ENCODE measurements at places on chromosomes 7 and 10.

GRCh38 chr10:22374489-22375126, 29.3 kb downstream of the SPAG6 start:
- DNase-seq, result no peak

- DNase-seq, result no peak
Observed at GRCh38 chr10:5254488-5254887, 57.9 kb downstream of the AKR1C4 start.

- no peak for DNase-seq
Observed at GRCh38 chr7:66362136-66362535, 157.0 kb downstream of the TPST1 start.

DNA sequence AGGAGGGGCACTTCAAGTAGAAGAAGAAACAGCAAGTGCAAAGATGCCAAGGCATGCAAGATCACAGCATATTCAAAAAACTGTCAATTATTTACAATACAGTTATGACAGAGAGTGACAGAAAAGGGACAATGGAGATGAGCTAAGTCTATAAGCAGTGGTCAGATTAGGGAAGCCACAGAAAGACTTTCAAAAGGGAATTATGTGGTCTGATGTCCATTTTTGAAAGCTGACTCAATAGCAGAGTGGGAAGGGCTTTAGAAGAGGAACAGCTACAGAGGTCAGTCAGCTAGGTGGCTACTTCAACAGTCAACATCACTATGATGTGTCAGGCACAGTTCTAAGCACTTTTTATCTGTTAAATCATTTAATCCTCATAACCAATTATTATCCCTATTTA, 45.2 kb upstream of the SPOCK2 start:
- DNase-seq, result no peak

DNA sequence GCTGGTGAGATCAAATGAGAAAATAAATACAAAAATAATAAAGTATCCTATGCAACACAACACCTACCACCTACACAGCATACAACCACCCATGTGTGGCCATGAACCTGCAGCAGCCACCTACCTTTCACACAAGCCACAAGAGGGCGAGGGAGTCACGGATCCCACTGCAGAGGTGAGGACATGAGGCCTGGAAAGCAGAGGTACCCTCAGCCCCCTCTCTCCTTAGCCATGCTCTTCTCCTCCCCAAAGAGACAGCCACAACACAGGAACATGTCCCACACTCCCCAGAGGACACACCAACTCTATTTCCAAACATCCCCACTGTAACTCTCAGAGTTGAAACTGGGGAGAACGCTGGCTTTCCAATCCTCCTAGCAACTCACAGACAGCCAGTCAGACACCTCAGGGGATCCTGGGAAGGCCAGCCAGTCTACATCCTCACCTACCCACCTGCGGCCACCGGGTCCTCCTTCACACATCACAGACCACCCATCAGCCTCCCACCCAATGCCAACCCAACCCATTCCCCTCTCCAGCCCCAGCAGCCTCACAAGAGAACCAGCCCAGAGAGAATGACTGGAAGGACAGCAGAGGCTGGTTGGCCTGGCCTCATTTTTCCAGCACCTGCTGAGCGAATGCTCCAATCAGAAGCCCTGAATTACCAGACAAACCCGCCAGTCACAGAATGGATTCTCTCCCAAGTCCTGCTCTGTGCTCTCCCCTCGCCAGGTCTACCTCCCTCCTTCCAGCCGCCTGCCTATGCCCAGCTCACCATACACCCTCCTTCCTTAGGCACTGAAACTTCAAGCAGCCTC, 18.4 kb downstream of the DLG5 start:
- DNase-seq, result no peak

DNA sequence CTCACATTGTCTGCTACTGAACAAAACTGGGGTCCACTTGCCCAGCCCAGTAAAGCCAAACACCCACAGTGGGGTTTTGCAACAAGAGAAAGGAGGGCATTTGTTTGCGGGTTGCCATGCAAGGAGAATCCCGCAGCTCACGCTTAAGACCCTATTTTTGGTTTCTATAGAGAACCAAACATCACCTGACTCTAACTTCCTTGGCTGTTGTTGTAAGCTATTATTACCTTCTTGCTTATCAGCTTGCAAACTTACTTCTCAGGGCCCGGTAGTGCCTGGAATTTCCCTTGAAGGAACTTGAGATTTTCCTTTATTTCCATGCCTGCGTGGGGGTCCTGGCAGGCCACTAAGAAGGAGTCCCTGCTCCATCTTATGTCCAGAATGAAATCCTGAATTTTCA, 20.7 kb downstream of the IFIT3 start:
- DNase-seq, result no peak

All from NCI-H460 (cell line).